ENCODE measurements at places on chromosomes 3 and 15. TPM values are rescaled to one million over a fixed set of nuclear protein-coding genes. Genes with fewer than 3 reads are reported as not detected.

DNA sequence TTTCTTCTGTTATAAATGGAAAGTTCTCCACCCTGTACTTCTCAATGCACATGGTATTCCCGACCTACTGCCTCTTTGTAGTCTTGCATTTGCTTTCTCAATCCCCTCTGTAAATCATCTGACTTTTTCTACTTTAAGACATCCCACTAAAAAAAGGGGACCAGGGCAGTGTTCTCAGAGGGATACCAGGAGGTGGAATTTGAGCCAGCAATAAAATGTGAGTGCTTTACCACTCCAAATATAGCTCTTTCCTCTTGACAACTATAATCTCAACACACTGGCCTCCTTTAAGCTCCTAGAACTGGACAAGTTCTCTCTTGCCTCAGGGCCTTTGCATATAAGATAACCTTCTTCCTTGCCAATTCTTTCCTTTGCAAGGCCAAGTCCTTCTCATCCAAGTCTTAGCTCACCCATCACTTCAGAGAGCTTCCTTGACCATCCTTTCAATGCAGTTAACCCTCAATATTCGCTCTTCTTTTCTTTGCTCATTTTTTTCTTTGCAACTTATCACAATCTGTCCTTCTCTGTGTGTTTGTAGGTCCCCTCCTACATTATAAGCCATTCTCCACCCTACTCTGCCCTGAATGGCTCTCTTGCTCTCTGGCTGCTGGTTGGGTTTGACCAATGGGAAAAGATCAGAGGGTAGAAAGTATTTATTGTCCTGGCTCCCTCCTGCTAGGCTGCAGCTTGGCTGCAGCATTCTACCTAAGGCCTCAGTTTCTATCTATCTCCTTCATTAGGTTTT, 93.4 kb downstream of the PRICKLE2 start:
- no peak for DNase-seq

DNA sequence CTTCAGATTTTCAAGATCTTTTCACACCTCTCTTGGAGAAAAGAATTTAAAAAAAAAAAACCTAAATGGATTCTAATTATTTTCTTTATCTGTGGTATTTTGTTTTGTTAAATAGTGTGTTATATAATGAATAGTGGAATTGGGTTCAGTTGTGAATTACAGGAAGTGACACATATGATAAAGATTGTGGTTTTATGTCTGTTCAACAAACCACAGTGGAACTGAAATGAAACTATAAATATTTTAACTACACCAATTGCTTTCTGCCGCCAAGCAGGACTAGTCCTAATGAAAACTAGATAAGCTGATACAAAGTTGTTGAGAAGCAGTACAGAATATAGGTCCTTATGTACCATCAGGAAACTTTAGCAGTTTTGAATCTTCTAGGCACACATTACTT, 121.6 kb downstream of the UBE2E2 start:
- no peak for DNase-seq

DNA sequence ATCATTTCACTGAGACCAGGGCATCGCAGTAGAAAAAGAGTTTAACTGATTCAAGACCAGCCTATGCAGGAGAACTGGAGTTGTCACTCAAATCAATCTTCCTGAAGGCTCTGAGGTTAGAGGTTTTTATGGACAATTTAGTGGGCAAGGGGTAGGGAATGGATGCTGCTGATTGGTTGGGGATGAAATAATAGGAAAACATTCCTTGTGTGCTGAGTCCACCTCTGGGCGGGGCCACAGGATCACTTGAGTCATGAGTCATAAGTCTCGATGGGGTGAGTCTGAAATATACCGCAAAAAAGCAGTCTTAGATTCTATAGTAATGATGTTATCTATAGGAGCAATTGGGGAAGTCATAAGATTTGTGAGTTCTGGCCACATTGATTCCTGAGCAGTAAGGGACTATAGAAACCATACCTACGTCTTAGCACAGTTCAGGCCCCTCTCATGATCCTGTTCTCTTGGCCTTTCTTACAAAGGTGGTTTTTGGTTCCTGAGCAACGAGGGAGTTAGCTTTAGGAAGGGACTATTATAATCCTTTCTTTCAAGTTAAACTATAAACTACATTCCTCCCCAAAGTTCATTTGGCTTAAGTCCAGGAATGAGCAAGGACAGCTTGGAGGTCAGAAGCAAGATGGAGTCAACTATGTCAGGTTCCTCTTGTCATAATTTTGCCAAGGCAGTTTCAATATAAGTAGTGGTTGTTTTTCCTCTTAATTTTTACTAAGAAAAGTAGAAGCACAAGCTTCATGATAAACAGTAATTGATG, 2.7 kb upstream of the OPA1 start:
- DNase-seq: no peak

GRCh38 chr15:63610209-63610841, 13.1 kb downstream of the FBXL22 start:
- no peak for DNase-seq

GRCh38 chr15:100763835-100764750, 115.5 kb upstream of the ALDH1A3 start:
- no peak for DNase-seq

- DNase-seq: no peak
These were observed 636.8 kb downstream of the MECOM start for GRCh38 chr3:169026543-169027182.

DNA sequence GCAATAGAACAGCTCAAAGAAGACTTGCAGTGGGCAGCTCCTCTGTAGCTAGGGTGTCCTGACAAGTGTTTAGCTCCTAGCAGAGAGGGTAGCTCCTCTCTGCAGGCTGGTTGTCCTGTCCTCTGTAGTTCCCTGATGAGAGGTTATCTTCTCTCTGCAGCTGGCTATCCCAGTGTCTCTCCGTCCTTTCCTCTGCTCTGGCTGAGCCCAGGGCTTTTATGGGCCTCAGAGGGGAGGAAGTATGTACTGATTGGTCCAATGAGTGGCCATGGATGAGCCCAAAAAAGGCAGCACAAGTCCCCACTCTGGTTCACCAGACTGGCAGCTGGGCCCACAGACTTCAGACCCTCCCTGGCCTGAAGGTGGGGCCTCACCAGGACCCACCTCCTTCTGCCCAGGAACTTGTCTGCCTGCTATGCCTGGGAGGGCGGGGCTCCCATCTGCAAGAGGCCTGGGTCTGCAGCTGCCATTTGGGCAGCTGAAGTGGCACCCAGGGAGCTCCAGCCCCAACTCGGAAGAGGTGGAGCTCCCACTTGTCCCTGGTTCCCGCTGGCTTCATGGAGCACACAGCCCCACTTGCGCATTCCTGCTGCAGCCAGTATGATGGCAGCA, 27.2 kb upstream of the MEX3B start:
- DNase-seq: no peak

DNA sequence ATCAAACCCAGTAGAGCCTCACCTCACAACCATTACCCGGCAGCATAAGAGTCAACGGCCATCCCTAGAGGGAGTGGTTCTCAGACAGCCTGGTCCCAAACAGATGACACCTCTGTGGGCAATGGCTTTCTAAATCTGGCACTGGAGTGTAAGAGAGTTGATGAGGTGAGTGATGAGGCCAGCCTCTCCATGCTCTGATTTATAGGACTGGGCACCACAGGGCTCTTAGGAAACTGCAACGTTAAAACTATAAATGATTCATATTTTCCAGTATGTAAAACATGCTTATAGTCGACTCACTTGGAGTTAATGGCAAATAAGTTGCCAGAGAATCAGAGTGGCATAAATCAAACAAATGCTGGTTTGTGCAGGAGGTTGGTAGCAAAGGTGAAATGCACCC, 187.7 kb downstream of the GREM1 start:
- DNase-seq: no peak

GRCh38 chr3:160400702-160401150, 1.3 kb downstream of the SMC4 start:
- peak; percentile 71 for DNase-seq

- no peak for DNase-seq
These were observed 118.3 kb upstream of the KCNH8 start for GRCh38 chr3:19029837-19030521.

- no peak for DNase-seq
These were observed 630.4 kb upstream of the TBL1XR1 start for GRCh38 chr3:177827511-177828207.

GRCh38 chr3:122299872-122300460, 25.1 kb upstream of the CSTA start:
- DNase-seq: no peak

DNA sequence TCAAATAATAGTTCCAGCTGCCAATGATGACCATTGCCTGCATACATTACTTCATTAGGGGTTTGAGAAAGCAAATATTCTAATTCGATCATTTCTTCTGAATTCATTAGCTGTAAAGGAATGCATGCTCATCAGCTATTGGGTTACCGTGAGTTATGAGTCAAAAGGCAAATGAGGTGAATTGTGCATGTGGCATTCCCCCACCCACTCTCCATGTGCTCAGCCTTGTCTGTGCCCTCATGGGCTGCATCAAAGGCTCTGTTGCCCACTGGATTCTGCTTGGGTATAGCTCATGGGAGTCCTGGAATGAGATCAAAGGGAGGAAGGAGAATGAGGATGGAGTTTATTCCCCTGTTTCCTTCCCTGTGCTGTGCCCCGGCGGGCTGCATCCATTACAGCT, 99.3 kb upstream of the CHRNA7 start:
- no peak for DNase-seq

DNA sequence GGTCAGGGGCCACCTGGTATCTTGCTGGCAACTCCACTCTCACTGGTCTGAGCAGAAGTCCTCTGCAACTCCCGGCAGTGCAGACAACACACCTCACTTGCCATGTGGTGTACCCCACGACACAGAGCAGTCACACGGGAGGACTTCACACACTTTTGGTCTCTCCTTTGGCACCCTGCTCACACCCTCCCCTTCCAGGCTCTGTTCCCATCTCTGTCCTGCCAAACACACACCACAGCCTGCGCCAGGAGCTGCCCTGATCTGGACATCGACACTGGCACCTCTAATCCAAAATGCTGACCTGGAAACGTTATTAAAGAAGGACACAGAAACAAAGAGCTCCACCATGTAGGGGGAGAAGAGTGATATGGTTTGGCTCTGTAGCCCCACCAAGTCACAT, 57.2 kb downstream of the SLC41A3 start:
- peak; percentile 36 for DNase-seq

DNA sequence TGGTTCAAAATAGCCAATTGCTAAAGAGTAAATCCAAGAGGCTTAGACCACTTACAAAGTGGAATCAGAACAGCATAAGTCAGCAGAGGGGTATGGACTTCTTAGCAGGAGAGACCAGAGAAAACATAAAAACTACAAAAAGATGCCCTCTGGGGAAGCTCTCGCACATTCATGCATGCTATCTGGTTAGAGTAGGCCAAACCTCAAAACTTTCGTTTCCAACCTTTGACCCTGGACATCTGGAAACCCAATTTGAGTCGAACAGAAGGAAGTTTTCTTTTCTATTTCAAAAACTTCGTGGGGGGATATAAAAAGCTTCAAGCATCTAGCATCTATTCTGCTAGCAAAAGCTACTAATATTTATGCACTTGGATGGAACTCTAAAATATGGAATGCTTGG, 523.9 kb upstream of the AGTR1 start:
- DNase-seq: no peak

The RLBP1 gene
- not detected for total RNA-seq

The SLC22A13 gene
- total RNA-seq: 0.60 TPM

The CTXN2 gene
- not detected for total RNA-seq

The HES1 gene
- total RNA-seq: 180 TPM

The RETNLB gene
- 1.1 TPM for total RNA-seq

The ADAMTS17 gene
- total RNA-seq: 18.3 TPM

The ROPN1 gene
- not detected for total RNA-seq

The SNRPN gene
- total RNA-seq: 106 TPM

The SLC26A6 gene
- total RNA-seq: 19.7 TPM

Measured in type B pancreatic cell (in vitro differentiated cells).